ENCODE measurements at places on chromosomes 5 and 9. TPM values are rescaled to one million over a fixed set of nuclear protein-coding genes. Genes with fewer than 3 reads are reported as not detected.

Gene GHR
- total RNA-seq, result 0.47 TPM

Gene MCTP1
- 46.4 TPM for total RNA-seq

Gene ESM1
- 22.7 TPM for total RNA-seq

Gene NRARP
- total RNA-seq, result 5.1 TPM

Gene F2RL2
- 37.5 TPM for total RNA-seq

Gene PCDHA10
- 0.03 TPM for total RNA-seq

Gene IGIP
- total RNA-seq, result 1.8 TPM

Gene C7
- total RNA-seq, result not detected

DNA sequence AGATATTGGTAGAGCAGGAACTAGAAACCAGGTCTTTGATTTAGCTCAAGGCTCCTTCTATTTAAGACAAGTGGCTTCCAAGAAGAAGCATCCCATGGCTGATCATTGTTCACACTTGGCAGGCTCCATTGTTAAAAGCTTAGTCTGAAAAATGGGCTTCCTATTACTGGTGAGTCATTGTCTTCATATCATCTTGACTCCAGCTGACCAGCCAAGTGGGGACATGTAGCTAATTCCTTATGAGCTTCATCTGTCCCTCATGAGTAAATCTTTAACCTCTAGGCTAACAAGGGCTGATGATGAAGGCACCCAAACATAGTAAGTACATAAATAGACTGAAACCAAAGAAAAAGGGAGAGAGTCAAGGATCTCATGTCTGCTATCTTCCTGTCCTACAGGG lies 530.3 kb upstream of the KLF4 start:
- DNase-seq, result no peak

DNA sequence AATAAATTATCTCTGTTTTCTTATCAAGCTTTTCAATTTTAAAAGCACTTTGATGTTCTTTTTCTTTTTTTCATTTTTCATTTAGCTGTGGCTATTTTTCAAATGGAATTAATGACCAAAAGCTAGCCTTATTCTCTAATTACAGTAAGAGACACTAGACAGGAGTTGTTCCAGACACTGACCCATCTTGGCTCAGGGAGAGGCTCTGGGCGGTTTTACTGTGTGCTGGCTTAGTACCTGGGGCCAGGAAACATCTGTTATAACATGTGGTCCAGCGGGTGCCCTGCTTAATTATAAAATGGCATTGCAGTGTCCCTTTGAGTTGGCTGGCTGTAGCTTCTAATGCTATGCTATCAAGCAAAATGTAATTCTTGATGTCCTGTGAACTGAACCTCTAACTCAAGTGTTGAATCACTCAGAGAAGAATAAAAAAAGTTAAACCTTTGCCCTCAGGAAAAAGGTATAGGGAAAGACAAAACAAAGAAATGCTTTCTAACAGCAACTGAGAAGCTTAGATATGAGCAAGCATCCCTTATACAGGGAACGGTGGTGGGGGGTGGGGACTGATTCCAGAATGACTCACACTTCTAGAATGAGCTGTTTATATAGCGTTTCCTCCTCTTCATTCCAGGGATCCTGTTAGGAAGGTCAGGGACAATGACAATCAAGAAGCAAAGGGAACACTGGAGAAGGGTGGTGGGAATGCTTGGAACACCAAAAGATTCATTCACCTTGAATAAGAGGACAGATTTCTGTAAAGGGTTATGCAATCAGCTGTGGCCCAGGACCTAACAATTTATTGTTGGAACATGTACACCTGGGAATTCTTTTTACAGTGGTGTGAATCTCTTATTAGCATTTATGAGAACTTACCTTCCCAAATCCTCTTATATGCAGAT lies 58.7 kb upstream of the NFIB start:
- DNase-seq, result peak; percentile 48

- DNase-seq, result no peak
Observed at GRCh38 chr5:154587123-154588026, 109.3 kb upstream of the HAND1 start.

GRCh38 chr5:74433255-74433895 lies 207.2 kb downstream of the ENC1 start:
- DNase-seq, result no peak

DNA sequence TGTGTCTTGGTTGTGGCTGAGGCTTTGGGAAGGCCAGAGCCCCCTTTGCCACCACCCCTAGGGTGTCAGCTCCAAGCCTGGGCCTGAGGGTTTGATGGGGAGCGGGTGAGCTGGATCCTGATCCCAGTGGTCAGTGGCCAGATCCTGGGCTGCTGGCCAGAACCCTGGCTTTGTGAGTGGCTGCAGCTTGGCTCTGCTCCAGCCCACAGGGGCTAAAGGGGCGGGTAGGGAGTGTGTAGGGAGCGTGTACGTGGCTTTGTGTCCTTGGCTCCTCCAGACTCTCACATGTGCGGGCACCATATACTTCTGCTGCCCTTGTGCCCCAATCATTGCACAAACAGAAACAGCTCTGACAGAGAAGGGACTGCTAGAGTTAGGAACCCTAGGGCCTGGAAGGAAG lies 1.2 kb upstream of the IL11RA start:
- DNase-seq, result no peak

GRCh38 chr5:1516615-1517601 lies 6.9 kb downstream of the LPCAT1 start:
- no peak for DNase-seq

DNA sequence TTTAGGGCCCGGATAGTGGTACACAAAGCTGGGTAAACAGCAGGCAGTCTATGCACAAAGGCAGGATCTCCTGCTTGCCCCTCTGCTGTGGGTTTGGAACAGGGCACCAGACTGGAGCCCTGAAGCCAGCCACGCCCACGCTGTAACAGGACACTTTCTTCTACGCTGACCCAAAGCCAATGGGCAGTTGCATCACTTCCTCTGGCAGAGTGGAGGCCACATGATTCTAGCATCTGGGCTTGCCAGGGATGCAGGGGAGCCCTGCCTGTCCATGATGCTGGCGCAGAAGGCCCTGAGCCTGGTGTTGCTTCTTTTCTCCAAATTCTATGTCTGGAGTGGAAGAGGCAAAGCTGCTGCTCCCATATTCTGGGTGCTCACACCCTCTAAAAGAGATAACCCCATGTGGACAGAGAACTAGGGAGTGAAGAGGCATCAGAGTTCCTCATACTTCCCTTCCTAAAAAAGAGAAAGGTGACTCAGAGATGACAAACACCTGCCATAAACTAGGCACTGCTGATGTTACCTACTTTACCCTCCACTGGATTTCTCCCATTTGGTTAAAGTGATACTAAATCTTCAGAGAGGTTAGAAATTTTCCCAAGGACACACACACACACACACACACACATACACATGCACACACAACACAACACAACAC lies 260.3 kb upstream of the KLF4 start:
- peak; percentile 97 for DNase-seq

GRCh38 chr9:105694190-105694847 lies at the start of gene TMEM38B:
Gene TMEM38B (plus strand): TSS chr9:105694541. CDS start chr9:105694661, 120 bp downstream.
- peak; percentile 69 for DNase-seq

DNA sequence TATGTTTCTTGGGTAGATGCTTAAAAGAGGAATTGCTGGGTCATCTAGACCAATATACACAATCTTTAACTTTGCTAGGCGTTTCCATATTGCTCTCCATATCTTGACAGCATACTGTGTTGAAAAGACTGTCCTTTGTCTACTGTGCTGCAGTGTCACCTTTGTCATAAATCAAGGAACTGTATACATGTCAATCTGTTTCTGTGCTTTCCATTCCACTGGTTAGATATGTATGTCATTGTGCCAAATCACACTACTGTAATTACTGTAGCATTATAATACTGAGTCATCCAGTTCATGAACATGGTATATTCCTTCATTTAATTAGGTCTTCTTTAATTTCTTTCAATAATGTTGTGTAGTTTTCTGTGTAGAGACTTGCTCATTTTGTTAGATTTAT lies 149.7 kb upstream of the RASGRF2 start:
- no peak for DNase-seq

DNA sequence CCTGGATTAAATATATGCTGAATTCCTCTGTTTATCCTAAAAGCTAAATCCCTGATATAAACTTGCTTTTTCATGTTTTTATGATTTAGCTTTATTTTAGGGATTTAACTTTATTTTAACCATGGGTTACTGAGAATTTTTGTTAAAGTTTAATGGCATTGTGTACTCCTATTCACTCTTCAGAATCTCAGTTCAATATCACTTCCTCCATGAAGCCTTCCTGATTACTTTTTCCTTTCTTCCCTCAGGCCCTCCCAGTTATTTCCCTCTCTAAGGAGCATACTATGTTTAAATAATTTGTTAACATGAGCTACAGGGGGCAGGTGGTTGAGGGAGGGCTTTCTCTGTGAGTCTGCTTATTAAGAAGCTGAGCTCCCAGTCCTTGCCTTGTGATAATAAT lies 149.9 kb downstream of the MTX3 start:
- no peak for DNase-seq

DNA sequence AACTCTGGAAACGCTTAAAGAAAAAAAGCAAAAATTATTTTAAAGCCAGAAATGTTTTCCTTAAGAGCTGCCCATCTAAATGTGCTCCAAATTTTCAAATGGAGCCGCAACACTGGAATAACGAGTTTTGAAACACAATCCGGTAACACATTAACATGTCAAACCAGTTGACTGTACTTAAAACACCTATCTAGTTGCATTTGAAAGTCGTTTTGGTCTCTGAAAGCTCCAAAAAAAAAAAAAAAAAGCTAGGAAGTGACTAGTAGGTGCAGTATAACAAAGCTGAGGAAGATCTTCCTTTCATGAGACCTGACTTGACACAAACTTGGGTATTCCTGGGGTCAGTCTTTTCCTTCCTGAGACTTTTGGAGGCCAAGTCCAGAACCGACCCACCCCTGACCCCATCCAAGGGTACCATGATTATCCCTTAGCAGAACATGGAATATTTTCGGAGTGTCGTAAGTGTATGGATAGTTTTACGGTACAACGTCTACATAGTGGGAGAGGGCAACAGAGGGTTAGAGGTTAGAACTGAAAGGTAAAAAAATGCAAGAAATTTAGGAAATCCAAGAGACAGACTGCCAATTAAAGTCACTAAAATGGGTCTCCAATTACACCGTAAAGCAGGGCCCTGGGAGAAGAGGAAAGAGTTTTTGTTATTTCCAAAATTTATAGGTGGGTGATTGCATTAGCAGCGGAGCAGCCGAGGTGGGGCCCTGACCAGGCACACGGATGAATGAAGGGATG lies 812 bp downstream of the CETN3 start:
- DNase-seq, result peak; percentile 5

DNA sequence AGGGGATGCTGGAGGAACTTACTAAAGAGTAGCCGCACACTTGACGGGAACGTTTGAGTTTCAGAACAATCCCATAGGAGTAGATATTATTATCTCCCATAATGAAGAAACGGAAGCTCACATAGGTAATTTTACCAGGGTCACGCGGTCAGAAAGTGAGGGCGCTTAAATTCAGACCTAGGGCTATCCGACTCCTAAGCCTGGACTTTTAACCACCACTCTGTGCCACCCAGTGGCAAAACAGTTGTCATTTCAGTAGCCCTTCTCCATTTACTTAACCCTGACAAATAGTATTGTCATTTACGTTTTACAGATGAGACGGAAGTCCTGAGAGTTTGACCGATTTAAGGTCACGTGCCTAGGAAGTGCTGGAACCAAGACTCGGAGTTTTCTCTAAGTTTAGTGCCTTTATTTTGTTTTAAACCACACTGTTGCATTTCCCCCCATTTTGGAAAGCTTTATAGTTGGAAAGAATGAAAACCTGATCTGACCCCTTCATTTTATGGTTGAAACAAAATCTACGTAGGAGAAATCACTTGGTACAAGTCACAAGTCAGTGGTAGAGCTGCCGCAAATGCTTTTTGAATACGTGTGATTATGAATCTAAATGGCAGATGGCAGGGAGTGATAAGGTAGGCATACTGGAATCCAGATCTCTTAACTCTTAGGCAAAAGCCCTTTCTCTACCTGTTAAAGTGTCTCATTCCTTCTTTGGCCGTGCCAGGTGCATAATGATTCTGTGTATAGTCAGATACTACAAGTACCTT lies 650 bp downstream of the MRRF start:
- no peak for DNase-seq

DNA sequence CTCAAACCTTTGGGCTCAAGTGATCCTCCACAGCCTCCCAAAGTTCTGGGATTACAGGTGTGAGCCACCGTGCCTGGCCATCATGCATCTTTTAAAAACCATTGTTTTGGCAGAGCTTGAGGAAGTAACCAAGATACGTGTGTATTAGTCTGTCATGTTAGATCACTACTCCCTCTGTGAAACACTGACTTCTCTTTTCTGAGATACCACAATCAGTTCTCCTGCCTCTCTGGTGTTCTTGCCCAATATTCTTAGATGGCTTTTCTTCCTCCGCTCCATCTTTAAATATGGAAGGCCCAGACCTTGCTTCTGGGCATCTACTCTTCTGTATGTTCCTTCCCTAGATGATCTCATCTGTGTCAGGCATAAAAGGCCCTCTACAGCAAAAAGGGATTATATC lies 14.2 kb upstream of the CCNB1 start:
- no peak for DNase-seq

GRCh38 chr9:107190061-107190935 lies 92.8 kb upstream of the RAD23B start:
- DNase-seq, result no peak

GRCh38 chr9:87753313-87753712 lies 27.4 kb downstream of the CTSL start:
- DNase-seq, result no peak

GRCh38 chr9:26163931-26164330 lies 485.7 kb upstream of the TUSC1 start:
- no peak for DNase-seq

DNA sequence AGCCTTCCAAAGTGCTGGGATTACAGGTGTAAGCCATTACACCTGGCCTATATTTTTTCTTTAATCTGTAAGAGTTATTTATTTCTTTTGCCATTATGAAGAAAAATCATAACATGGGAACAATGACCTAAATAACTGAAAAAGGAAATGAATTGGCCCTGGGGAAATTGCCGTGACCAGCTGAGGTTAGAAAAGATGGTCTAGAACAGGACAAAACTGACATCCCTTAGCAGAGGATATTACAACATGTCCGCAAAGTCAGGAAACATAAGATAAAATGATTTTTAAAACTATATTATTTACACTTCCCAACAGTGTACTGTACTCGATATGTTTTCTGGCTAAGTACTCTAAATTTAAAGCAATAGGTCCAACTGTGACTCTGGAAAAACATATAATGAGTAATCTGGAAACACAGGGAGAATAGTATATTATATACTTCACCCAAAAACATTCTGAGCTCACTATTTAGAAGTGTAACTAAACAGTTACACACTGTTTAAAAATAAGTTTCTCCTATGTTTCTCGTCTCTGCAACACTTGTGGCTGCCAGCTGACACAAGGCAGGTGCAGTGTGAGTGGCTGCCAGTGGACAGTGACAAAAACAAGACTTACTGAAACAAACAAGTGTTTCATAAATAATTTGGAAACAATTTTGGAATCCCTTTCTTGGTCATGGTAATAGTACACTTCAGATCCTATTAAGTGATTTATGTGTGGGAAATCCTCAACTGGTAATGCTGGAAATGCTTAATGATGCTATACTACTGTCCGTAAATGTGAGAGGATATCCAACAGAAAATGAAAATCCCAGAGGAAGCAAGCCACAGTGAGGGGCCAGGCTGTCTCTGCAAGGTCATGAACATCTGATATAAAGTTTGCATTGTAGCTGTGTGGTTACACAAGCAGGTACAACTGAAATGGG lies 69.1 kb downstream of the C9orf85 start:
- DNase-seq, result no peak

GRCh38 chr9:22159586-22159985 lies 150.5 kb upstream of the CDKN2B start:
- no peak for DNase-seq
